ENCODE measurements at places on chromosomes 3 and 15. TPM values are rescaled to one million over a fixed set of nuclear protein-coding genes. Genes with fewer than 3 reads are reported as not detected.
A peak's percentile ranks its signal among the peaks of the same experiment; 100 is the strongest.

APBA2 gene
- total RNA-seq = 5.3 TPM

DNA sequence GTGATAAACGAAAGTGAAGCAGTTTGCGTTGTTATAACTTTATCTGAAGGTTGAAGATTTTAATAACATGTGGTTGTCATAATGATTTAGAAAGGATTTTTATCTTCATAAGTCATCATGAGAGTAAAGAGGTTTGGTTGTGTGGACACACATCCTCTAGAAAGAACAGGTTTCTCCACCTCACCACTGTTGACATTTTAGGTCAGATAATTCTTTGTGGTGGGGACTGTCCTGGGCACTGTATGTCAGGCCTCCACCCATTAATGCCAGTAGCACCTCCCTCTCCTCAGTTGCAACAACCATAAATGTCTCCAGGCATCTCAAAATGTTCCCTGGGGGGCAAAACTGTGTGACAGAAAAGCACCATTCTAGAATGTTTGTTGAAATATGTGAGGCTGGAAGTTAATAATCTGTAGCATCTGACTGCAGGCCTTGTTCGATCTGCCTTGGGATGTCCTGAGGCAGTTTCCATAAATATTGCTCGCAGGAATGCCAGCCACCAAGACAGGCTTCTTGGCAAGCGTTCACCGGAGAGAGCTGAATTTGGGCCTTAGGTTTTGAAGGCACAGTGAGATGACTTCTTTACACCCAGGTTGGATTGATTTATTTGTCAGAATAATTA is 100.1 kb downstream of the ADAMTSL3 start:
- no peak for DNase-seq

DNA sequence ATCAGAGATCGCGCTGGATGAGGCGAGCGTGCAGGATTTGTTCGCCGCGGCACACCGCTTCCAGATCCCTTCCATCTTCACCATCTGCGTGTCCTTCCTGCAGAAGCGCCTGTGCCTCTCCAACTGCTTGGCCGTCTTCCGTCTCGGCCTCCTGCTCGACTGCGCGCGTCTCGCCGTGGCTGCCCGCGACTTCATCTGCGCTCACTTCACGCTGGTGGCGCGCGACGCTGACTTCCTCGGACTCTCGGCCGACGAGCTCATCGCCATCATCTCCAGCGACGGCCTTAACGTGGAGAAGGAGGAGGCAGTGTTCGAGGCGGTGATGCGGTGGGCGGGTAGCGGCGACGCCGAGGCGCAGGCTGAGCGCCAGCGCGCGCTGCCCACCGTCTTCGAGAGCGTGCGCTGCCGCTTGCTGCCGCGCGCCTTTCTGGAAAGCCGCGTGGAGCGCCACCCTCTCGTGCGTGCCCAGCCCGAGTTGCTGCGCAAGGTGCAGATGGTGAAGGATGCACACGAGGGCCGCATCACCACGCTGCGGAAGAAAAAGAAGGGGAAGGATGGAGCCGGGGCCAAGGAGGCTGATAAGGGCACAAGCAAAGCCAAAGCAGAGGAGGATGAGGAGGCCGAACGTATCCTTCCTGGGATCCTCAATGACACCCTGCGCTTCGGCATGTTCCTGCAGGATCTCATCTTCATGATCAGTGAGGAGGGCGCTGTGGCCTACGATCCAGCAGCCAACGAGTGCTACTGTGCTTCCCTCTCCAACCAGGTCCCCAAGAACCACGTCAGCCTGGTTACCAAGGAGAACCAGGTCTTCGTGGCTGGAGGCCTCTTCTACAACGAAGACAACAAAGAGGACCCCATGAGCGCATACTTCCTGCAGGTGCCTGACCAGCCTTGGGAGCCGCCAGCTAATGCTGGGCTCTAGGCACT is 819 bp downstream of the KLHL40 start:
- no peak for DNase-seq

DNA sequence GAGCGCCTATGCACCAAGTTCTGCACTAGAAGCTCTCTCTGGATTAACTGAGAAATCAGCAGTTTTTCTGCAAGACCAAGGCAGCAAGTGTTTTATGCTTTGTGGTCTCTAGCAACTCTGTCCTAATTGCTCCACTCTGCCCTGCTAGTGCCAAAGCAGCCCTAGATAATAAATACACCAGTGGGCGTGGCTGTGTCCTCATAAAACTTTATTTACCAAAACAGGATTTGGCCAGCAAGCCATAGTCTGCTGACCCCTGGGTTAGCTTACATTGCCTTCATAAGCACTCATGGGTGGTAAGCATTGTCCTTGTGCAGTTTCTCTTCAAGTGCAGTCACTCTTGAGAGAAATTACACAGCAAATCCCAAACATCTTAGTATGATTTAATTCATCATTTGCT is 30.7 kb upstream of the SLC24A5 start:
- DNase-seq = no peak

STX19 gene
- total RNA-seq = 0.53 TPM

POTEB gene
- not detected for total RNA-seq

DNA sequence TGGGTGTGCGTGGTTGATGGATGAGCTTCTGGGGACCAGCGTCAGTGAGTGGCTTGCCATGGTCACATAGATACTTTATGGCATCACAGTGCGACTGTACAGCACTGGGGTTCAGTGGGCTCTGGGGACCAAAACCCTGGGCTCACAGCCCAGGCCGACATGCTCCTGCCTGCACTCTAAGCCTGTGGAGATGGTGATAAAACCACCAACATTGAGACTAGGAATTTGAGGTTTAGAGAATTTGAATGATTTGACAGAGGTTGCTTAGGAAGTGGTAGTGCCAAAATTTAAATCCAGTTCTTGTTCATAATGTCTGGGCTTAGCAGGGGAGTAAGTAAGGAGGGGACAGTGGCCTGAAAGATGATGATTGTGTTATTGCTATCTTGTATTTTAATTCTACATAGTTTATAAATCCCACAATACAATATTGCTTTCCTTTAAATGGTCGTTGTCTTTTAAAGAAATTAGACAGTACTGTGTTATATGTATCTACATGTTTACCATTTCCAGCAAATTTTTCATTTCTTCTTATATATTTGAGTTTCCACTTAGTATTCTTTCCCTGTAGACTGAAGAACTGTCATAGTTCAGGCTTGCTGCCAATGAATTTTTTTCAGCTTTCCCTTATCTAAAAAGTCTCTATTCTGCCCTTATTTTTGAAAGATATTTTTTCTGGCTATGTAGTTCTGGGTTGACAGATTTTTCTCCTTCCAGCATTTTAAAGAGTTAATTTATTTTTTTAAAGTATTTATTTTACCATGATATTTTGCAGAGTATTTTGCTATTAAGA is 235.4 kb upstream of the RGMA start:
- DNase-seq = no peak

LCTL gene
- not detected for total RNA-seq

GOLGA6L10 gene
- 0.79 TPM for total RNA-seq

GLDN gene
- 0.13 TPM for total RNA-seq

DNA sequence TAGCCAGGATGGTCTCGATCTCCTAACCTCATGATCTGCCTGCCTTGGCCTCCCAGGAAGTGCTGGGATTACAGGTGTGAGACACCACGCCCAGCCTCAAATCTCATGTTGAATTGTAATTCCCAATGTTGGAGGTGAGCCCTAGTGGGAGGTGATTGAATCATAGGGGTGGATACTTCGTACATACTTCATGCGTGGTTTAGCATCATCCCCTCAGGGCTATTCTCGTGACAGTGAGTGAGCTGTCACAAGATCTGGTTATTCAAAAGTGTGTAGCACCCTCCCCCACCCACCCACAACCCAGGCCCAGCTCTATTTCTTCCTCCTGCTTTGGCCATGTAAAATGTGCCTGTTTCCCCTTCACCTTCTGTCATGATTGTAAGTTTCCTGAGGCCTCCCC is 236.9 kb upstream of the IL12A start:
- peak; percentile 24 for DNase-seq

CCDC54 gene
- not detected for total RNA-seq

DNA sequence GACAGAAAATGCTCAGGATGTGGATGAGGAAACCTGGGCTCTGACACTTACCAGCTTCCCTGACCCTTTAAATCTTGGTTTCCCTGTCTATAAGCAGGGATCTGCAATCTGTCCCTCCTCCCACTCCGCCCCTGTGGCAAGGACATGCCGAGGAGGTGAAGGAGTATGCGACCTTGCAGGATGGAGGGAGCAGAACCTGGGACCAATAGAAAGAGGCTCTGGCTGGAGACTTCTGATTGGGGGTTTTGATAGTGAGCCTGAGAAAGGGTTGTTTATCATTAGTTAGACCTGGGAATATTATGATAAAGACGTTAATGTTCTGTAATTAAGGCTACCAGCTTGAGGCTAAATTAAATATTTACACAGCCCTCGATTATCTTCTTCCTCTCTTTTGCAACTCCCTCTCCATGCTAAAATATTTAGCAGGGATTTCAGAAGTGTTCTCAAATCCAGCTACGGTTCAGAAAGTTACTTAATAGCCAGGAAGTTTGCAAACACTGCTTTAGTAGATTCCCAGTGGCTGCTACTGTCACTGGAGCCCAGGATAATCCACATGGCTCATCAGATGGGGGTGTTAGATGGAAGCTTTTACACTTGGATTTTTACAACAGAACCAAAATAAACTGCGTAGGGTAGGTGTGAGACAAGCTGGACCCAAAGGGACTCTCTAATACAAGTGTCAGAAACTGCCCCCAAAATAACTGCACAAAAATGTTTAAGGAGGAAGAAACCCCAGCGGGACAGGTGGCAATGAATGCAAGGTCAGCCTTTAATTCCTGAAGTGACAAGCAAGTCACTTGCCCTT is 9.2 kb upstream of the PAQR5 start:
- no peak for DNase-seq

CFAP100 gene
- total RNA-seq = not detected

SEMA6D gene
- 2.6 TPM for total RNA-seq

GRCh38 chr15:25712192-25712960 is 150.8 kb downstream of the ATP10A start:
- no peak for DNase-seq

SIDT1 gene
- total RNA-seq = 1.3 TPM

- DNase-seq = no peak
Observed at GRCh38 chr15:69081310-69082004, 67.0 kb downstream of the NOX5 start.

PLSCR2 gene
- not detected for total RNA-seq

DALRD3 gene
- 34.2 TPM for total RNA-seq

DNA sequence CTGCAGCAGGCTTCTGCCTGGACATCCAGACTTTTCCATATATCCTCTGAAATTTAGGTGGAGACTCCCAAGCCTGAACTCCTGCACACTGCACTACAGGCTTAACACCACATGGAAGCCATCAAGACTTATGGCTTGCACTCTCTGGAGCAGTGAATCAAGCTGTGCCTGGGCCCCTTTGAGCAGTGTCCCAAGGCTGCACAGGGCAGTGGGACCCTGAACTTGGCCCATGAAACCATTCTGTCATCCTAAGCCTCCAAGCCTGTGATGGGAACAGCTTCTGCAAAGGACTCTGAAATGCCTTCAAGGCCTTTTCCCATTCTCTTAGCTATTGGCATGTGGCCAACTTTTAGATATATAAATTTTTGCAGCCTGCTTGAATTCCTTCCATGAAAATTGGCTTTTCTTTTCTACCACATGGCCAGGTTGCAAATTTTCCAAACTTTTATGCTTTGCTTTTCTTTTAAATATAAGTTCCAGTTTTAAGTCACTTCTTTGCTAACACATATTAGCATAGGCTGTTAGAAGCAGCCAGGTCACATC is 257.8 kb upstream of the DCBLD2 start:
- no peak for DNase-seq

DNA sequence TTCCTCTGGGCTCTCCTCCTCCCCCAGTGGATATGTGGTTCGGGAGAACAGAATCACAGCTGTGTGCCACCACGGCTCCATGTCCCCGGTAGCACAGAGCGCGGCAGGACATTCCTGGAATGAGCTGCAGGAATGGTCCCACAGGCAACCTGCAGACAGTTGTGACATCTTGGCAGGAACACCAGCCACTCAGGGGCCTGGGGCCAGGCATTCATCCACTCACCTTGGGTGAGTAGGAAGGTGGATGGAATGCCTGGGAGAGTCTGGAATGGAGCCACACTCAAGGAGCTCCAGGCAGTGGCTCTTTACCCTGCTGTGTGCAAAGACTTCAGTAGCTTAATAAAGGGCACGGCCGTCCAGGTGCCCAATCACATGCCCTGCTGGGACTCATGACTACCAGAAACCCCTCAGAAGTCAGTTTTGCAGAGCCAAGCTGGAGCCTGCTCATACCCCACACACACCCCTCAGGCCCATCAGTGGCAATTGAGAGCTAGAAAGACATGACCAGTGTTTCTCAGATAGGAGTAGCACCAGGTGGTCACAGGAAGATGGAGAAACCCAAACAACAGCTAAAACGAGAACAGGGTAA is 117.3 kb upstream of the PRR20G start:
- DNase-seq = no peak

CSTA gene
- 107 TPM for total RNA-seq

GABRA5 gene
- total RNA-seq = not detected

GRCh38 chr3:40938591-40938990 is 260.7 kb upstream of the CTNNB1 start:
- DNase-seq = no peak

GRCh38 chr3:192373586-192373985 is 353.8 kb downstream of the FGF12 start:
- DNase-seq = no peak

ASB7 gene
- total RNA-seq = 13.6 TPM

DNA sequence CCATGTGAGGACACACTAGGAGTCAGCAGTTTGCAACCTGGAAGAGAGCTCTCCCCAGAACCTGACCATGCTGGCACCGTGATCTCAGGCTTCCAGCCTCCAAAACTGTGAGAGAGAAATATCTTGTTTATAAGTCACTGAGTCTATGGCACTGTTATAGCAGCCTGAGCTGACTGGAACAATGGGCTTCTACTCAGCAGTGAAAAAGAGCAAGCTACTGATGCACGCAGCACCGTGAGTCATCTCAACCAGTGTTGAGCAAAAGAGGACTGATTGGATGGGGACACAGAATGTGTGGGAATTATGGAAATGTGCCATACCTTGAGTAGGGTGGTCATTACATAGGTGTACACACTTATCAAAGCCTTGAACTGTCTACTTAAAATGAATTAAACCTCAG is 230.4 kb downstream of the PLCL2 start:
- peak; percentile 11 for DNase-seq

DNA sequence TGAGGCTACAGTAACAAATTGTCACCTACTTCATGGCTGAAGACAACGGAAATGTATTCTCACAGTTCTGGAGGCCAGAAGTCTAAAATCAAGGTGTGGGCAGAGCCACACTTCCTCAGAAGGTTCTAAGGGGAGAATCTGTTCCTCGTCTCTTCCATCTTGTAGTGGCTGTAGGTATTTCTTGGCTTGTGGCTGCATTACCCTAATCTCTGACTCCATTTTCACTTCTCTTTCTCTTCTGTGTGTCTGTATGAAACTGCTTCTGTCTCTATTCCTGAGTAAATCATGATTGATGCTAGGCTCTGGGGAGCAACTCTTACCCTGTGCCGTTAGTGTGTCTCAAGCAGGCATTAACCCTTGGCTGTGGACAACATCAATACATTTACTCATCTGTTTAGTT is 164.7 kb downstream of the SQOR start:
- no peak for DNase-seq

SST gene
- total RNA-seq = not detected

- DNase-seq = peak; percentile 25
Observed at GRCh38 chr3:50806806-50807205, 132.1 kb downstream of the DOCK3 start.
